ENCODE measurements at places on chromosomes 7 and 10.

- no peak for DNase-seq
Observed at GRCh38 chr10:87916515-87916914, 53.1 kb downstream of the PTEN start.

DNA sequence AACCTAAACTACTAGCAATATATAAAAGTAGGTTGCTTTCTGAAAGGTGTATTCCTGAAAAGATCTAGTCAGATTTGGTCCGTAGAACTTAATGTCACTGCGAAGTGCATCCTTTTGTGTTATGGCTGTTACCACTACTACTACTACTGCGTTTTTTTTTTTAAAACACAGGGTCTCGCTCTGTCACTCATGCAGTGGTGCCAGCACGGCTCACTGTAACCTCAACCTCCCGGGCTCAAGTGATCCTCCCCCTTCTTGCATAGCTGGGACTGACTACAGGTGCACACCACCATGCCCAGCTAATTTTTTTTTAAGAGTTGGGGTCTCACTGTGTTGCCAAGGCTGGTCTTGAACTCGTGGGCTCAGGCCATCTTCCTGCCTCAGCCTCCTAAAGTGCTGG lies 14.5 kb downstream of the WIPI2 start:
- DNase-seq: no peak

GRCh38 chr10:124305131-124305530 lies 113.6 kb downstream of the OAT start:
- no peak for DNase-seq

DNA sequence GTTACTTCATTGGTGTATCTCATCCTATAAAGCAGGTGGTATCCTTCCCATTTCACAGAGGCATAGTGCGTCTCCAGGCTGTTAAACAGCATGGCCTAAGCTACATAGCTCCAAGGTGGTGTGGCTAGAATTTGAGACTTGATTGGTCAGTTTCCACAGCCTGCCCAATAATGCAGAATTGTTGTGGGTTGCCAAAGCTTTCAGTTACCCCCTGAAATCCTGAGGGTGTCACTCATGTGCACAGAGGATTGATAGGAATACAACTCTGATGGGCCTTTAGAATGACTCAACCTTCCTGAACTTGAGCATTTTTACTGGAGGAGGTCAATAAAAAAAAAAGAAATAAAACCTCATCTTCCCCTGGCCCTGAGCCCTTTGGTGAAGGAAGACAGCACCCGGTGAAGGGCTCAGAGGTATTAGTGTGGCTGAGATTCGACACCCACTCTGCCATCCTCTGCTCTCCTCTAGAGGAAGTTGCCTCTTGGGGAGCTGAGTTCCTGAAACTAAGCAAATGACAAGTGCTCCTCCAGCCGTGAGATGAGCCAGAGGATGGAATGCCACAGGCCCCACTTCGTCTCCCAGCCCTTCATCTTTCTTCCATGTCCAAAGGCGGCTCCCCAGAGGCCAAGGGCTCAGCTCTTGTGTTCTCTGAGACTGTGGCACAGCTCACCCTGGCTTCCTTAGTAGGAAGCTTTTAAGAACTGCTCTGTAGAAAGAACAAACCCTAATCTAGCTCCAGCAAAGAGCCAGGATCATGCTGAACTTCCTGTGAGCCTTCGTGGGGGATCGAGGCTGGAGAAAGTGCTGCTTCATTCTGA lies 1.0 kb downstream of the ACSL5 start:
- peak; percentile 53 for DNase-seq

DNA sequence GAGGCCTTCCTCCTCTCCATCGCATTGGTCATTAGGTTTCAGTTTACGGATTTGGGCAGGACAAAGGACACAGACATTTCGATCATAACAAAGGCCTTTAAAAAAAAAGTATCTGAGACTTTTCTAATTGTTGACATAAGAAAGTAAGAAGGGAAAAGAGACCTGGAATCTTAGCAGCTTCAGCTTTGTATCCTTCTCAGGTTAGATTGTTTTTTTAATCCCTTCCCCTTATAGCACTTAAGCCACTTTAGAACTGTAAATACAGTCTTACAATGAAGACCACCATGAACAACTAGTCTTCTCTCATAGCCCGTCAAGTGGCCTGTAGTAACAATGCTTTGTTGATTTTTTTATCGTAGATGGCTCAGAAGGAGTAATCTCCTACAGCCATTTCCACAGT lies 45.2 kb downstream of the LMTK2 start:
- no peak for DNase-seq

DNA sequence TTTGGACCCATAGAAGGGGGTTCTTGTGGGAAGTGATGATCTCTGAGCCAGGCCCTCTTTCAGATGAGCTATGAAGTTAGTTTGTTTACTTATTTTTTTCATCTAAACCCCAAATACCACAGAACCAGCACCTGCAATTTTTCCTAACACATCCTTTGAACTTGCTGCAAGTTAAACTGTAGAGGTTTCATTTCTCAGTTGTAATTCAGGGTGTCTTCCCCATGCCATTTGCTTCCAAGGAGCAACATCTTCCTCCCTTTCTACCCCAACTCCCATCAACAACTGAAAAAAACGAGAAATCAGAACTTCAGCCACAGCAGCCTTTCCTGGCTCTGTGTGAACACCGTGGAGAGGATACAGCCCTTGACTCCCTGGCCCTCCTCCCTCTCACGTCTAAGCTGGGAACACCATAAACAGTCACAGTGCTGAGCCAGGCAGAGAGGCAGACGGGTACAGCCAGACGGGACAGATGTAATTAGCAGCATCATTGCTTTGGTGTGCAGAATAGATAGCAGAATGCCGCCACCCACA lies 63.6 kb downstream of the RGS10 start:
- DNase-seq: no peak

DNA sequence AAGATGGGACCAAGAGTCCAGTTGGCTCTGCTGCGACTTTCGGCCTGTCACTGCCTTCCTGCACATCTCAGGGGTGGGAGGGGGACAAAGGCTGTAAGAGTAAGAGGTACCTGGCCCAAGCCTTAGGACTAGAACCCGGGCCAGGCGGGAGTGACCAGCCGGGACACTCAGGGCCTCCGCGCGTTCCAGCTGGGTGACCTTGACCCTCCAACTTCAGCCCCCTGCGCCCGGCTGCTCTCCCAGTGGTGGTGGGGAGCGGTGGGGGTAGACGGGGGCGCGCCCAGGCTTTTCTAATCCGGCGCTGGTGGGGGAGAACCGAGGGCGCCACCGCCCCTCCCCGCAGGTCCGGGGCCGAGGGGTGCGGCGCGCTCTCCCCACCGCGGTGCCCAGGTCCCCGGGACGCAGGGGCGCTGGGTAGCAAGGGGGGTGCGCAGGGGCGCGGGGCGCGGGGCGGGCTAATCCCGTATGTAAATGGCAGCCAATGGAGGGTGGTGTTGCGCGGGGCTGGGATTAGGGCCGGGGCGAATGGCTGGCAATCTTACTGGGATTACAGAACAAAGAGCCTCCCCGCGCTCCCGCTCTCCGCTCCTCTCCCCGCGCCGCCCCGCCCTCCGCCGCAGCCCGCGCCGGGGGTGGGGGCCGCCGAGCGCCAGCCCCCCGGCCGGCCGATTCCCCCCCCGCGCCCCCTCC lies at the start of gene GTF2IRD1:
Gene GTF2IRD1, plus strand, starts transcription at position 585 of the 690 bp plus-strand sequence. CDS start 54,175 bp downstream, outside the sequence.
- peak; percentile 58 for DNase-seq

DNA sequence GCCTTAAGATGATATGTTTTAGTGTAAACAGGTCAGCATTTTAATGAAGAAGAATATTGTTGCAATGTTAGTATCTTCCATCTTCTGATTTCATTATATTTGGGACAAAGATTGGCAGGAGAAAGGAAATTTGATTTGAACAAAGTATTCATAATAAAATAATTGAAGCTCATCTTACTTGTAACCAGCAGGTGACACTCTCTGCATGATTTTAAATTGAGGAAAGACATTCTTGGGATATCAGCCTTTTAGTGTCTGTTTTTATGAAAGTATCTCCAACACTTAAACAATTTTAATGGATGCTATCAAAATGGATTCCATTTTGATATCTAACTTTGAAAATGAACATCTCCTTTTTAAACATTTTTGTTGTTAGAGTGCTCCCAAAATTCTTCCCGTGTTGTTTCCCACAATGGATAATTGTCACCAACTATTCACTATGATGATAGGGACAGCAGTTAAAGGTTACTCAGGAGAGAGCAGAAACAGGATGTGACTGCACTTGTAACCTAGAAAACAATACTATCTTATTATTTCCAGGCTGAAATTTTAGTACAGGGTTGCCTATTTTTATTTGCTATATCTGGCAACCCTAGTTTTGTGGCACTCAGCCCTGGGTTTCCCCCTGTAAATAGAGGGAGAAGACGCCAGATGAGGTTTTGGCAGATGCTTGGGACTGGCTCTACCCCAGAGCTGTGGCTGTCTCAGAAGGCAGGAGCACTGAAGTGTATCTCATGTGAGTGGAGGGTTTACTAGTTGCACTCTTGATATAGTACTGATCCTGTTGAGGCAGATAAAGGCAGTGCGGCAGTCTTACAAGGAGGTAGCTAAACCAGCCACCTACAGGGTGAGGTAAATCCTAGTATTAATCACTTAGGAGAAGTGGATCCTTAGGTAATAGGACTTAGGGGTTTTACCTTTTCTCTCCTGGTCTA lies 31.0 kb upstream of the ABCB4 start:
- DNase-seq: no peak

DNA sequence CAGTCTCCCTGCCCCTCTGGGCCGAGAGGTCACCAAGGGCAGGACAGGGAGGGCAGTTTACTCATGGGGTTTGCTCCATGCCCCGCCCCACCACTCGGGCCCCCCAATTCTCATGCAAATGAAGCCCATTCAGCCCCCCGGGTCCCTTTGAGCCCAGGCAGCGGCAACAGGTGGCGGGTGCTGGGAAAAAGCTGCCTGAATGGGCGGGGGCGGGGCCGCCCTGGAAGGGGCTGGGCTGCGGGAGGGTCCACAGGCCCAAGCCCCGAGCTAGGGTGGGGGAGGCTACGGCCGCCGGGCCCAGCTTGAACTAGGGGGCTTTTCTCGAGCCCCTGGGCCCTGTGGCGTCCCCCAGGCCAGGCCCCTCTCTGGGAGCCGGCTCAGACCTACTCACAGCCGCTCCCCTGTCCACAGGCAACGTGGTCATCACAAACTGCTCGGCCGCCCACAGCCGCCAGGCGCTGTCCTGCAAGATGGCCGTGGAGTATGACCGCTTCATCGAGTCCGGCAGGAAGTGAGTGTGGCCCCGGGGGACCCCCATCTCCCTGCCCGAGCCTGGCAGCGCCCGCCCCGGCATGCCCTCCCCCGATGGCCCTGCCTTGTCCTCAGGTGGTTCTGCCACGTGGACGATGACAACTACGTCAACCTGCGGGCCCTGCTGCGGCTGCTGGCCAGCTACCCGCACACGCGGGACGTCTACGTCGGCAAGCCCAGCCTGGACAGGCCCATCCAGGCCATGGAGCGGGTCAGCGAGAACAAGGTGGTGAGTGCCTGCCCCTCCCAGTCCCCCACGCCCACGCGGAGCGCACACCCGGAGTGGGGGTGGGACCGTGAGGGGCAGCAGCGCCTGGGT lies 5.5 kb downstream of the LFNG start:
- DNase-seq: no peak

- no peak for DNase-seq
Observed at GRCh38 chr10:119653209-119653608, 2.0 kb downstream of the BAG3 start.

GRCh38 chr7:54544149-54544526 lies 2.0 kb downstream of the VSTM2A start:
- no peak for DNase-seq

DNA sequence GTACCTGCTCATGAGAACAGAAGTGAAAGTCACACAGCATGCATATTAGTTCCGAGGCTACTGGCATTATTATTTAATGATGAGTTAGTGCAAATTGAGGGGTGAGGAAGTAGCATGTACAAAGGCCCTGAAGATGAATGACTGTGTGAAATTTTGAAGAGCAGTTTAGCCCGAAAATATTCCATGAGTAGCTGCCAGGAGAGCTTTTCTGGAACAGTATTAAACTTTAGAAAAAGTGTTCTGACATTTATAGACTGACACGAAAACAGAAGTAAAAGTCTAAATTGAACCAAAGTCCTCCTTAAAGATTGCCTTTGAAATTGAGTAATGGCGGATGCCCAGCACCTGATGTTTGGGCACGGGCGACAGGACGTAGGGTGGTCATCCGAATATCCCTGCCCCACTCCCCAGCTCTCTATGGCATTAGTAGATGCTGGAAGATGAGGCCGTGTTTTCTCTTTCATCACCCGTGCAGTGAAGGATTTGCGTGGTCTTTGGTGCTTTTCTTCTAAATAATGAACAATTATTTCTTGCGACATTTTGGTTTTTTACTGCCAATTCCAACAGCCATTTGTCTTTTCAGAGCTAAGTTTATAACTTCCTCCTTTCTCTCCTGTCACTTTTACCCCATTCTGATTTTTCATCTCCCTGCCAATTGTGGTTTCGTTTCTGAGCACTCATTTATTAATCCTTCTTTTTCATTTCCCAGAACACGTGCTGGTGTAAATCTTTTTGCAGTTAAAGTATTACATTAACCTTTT lies 192.6 kb downstream of the MGMT start:
- no peak for DNase-seq

GRCh38 chr7:4080954-4081353 lies 601.1 kb upstream of the FOXK1 start:
- DNase-seq: no peak

DNA sequence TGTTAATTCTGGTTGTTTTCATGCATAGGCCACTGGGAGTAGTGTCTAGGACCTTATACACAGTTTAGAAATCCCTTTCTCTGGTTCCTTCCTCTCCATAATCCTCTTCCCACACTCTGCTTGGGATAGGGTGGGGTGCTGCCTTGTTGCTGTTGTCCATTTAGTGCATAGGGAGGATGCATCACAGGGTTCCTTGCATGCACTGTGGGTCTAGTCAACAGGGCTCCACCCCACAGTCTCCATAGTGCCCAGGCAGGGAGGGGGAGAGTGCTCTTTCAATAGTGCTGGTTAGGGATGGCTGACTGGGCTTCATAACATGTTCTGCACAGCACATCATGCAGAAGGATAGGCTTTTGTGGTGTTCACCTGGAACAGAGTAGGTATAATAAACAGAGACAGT lies 81.1 kb downstream of the ARHGAP12 start:
- no peak for DNase-seq

DNA sequence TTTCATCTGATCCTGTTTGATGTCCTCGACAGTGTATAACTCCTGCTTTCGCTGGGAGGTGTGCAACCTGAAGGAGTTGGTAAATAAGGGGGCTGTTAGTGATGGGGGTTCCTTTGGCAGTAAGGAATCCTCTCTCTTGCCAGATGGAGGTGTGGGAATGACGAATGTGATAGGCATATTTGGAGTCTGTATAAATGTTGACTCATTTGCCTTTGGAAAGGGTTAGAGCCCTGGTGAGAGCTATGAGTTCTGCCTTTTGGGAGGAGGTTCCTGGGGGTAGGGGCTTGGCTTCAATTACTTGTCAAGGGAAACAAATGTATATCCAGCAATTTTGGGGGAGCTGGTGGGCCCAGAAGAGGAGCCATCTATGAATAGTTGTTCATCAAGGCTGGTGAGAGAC lies 11.4 kb upstream of the CHST3 start:
- no peak for DNase-seq

GRCh38 chr10:42938351-42938750 lies 138.5 kb upstream of the RET start:
- peak; percentile 3 for DNase-seq

DNA sequence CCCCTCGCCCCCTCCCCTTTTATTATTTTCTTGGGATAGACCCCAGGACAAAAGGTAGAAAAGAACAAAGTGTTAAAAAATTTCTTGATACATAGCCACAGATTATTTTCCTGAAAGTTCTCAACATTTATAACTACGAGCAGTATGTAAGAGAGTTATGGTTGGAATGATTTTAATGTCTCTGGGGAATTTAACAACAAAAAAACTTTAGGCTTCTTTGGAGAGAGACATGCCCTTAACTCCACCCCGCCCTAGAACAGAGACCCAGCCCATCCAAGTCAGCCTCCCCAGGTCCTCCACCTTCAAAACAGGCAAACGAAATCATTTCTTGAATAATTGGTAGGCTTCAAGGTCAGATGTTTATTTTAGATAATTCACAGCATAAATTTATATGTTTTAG lies 97.1 kb downstream of the TCF7L2 start:
- DNase-seq: no peak
